ENCODE measurements at places on chromosomes 2 and 18.
A peak's percentile ranks its signal among the peaks of the same experiment; 100 is the strongest.

DNA sequence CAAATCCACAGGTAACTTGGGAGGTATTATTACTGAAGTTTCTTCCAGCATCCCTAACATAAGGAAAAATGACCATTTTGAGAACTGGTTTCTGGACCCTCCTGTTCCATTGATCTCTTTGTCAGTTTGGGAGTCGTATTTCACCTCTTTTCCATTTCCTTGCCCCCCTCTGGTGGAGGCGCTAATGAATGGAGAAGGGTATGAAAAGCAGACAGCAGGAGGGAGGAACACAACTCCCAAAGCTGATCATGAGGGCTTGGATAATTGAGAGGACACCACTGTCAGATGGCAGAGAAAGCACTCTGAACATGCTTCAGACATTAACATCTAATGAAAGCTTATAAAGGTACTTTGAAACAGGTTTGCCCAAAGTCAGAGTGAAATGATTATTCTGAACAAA is 56.6 kb upstream of the TLK1 start:
- DNase-seq, result peak; percentile 43

- no peak for DNase-seq
These were observed 45.2 kb upstream of the IL1RL1 start for GRCh38 chr2:102266204-102266603.

GRCh38 chr2:3940661-3941060 is 237.3 kb downstream of the DCDC2C start:
- no peak for DNase-seq

DNA sequence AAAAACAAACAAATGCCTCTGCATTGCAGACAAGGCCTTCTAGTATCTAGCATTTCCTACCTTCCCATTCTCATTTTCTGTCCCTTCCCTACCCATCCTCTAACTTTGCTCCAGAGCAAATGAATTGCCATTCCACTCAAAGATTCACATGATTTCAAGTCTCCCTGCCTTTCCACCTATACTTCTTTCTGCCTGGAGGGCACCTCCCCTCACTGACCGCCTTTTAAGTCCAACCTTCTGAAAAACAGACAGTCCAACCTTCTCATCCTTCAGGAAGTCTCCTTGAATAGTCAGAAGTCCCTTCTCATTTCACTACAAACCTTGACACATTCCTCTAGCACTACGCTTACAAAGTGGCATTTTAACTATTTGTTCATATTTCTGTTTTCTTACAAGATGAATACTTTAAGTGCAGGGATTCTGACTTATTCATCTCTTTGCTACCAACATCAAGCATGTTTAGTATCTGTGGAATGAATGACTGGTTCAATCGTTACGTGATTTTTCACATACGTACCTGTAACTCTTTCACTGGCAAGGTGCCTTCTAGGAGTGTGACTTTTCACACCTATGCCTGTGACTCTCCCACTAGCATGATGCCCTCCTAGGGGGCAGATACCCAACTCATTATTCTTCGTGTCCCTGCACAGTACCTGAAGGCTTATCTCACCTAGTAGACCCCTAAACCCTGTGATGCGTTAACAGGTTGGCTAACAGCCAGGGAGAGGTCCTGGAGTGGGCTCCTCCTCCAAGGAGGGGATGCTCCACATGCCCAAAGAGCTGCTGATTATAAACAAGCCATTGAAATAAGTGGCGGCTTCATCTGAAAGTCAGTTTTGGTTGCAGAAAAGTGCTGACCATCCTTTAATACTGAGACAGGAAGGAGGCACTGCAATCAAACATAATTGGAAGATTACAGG is 356.2 kb downstream of the MYCN start:
- DNase-seq, result no peak

- DNase-seq, result no peak
These were observed 24.5 kb upstream of the SMAD7 start for GRCh38 chr18:48975120-48975816.

GRCh38 chr2:200479692-200480265 is 30.1 kb downstream of the KCTD18 start:
- DNase-seq, result no peak

GRCh38 chr2:208112969-208113368 is 11.4 kb downstream of the CRYGD start:
- DNase-seq, result no peak

GRCh38 chr18:76892832-76893231 is 70.5 kb downstream of the ZNF236 start:
- DNase-seq, result no peak

DNA sequence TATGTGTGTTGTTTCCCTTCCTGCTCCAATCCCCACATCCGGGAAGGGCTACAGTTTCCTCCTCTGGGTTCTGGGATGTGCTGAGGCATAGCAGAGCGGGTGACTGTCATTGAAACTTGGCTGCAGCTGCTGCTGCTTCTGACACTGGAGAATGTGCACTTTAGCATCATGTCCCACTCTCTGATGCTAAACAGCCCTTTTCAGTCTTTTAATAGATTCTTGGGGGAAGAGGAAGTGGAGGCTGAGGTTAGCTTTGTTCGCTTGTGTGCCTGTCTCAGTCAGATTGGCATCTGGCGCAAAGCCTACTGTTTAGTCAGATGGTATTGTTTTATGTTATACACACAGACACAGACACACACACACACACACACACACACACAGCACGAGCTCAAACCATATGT is 136.5 kb upstream of the RND3 start:
- no peak for DNase-seq

GRCh38 chr2:94984964-94985575 is 40.4 kb upstream of the MAL start:
- DNase-seq, result no peak

- no peak for DNase-seq
These were observed 447 bp downstream of the TRAF3IP1 start for GRCh38 chr2:238320648-238321281.

- no peak for DNase-seq
These were observed 322.6 kb downstream of the AFF3 start for GRCh38 chr2:99819766-99820165.

GRCh38 chr18:74876630-74877243 is 279.1 kb downstream of the ZNF407 start:
- DNase-seq, result no peak

DNA sequence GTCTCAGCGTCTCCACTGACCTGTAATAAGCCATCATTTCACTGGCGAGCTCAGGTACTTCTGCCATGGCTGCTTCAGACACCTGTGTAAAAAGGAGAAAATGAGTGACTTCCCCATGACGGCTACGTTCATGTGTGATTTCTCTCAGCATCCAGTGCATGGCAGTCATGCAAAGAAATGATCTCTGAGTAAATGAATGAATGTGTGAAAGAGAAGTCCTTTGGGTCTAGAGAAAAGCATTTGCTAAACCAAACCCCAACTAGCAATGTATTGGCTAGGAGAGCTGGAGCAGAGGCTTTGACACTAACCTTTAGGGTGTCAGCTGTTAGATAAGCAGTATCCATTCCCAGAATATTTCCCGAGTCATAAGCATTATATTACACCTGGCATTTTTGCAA is 417 bp downstream of the IL1B start:
- no peak for DNase-seq

GRCh38 chr2:30275256-30275655 is 43.9 kb downstream of the LBH start:
- DNase-seq, result no peak

DNA sequence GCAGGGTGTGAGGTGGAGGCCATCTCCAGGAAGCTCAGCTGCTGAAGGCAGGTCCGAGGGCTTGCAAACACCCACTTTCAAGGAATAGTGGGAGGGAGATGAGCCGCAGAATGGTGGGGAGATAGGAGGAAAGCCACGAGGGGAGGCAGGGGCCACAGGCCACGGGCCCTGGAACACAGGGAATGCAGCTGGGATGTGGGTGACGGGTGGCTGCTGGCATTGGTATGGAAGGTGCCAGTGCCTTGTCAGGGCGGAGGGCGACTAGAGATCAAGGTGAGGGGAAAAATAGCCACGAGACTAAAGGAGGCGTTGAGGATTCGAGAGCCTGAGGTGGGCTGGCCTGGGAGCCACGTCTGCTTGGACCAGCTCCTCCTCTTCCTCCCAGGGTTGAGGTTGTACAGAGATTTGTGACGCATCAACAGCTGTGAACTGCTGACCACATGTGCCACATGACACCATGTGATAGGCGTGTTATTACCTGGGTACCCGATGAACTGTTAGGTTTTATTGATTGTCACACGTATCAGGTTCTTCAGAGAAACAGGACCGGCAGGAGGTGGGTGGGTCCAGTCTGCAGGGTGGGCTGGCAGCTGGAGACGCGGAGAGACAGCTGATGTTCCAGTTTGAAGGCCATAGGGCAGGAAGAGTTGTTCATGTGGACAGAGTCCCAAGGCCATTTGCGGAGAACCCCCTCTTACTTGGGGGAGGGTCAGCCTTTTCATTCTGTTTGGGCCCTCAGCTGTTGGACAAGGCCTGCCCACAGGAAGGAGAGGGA is 9.9 kb downstream of the IMPA2 start:
- no peak for DNase-seq

DNA sequence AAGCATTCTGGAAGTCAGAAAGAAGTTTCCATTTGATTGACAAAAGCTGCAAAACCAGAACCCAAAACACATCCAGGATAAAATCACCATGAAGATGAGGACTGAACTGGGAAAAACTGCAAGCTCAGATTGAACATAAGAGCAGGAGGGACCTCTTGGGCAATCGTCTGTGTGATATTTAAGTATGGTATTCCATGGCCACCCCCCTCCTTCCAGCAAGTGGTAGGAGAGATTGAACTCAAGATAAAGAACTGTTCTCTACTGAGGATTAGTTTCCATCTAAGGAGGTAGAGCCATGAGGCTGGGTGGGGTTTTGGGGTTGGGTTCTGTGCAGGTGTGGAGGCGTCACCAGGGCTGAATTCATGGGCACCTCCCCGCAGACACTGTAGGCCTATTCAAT is 251.1 kb downstream of the NCKAP5 start:
- no peak for DNase-seq

GRCh38 chr2:116911540-116911939 is 903.0 kb upstream of the DDX18 start:
- DNase-seq, result no peak

DNA sequence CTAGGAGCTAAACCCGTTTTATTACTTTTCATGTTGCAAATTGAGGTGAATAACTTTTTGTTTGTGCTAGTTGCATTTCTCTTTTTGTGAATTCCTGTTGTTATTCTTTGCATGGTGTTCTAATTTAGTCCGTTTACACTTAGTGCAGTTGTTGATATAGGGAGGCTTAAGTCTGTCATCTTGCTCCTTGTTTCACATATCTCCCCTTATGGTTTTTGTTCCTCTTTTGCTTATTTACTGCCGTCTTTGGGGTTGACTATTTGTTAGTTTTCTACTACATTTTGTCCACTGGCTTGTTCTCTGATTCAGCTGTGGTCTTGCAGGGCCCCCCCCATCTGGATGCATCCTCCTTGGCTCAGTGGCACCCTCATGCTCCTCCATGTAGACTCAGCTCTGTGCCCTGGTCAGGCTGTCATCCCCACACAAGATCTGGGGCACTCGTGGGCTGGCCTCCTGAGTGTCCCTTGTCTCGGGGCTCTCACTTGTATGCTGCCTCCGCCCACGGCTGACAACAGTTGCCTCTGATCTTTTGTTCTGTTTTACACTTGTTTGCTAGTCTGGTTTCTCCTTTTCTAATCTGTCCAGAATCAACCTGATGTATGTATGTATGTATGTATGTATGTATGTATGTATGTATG is 42.9 kb upstream of the ASB1 start:
- no peak for DNase-seq

- DNase-seq, result no peak
These were observed 82.0 kb upstream of the MEX3C start for GRCh38 chr18:51279367-51279984.

GRCh38 chr2:74304332-74305148 is 38.7 kb downstream of the SLC4A5 start:
- no peak for DNase-seq

DNA sequence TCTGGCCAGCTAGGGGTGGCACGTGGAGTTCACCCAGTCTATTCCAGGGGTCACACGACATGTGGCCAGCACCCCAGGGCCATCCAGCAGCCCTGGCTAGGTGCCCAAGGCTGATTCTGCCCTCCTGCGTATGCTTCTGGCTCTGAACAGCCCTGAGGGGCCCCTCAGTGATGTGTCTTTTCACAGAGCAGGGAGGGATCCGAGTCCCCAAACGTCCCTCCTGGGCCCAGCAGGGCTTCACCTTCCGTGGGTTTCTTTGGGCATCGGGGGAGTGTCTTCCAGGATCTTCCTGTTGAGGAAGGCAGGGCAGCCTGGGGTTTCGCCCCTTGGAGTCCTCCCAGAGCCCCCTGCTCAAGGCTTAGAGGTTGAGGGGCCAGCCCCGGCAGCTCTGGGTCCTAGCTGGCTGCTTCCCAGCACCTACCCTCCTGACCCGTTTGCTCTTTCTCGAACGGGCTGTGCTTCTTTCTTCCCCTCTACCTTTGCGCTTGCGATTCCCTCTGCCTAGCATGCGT is 165.9 kb downstream of the DYSF start:
- DNase-seq, result no peak
